ENCODE measurements at places on chromosomes 2 and 18.

DNA sequence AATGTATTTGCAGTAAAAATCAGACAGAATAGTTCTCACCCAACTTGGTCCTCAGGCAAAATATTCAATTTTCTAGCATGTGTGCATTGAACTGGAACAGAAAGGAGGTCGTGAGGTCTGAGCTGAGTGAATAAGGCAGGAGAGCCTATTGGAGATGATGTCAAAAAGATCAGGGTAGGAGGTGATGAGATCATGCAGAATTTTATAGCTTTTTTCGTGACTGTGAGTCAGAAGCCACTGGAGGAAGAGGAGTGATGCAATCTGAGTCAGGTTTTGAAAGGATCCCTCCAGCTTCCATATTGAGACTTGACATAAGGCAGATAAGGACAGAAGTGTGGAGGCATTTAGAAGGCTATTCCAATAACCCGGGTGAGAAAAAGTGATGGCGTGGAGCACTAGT lies 299.5 kb upstream of the SOX11 start:
- DNase-seq: no peak

GRCh38 chr2:12856934-12857601 lies 140.3 kb downstream of the TRIB2 start:
- DNase-seq: no peak

GRCh38 chr18:53152476-53152875 lies 812.5 kb downstream of the DCC start:
- DNase-seq: no peak

DNA sequence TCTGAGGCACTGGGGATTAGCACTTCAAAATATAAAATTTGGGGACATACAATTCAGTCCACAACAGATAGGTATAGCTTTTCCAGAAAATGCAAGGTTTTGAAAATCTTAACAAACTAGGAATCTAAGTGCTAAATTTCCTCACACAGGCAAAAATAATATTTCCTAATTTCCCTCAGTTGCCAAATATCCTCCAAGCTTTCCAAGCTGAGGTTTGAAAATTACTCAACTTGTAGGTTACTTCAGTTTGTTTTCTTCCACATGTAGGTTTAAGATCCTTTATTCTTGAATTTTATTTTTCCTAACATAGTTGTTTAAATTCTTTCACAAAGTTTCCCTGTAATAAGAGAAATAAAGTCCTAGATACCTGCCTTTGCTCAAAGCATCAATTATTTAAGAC lies 192.9 kb upstream of the NRXN1 start:
- DNase-seq: no peak

DNA sequence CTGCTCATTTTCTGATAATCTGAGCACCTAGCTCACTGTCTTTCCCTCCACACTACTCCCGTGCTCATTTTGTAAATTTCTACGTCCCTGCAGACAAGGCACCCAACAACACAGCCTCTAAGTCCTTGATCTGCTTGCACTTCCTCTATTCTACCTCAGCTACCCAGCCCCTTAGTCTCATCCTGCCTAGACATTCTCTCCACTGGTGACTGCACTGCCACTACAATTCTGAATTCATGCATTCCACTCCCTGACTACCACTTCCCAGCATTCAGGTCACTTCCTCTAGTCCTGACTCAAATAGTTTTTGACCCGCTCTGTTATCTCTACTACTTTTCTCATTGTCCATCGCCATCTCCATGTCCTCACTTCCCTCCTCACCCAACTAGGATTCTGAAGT lies 155.7 kb downstream of the DYM start:
- DNase-seq: no peak

GRCh38 chr2:108634011-108634410 lies 85.3 kb upstream of the RANBP2 start:
- no peak for DNase-seq

DNA sequence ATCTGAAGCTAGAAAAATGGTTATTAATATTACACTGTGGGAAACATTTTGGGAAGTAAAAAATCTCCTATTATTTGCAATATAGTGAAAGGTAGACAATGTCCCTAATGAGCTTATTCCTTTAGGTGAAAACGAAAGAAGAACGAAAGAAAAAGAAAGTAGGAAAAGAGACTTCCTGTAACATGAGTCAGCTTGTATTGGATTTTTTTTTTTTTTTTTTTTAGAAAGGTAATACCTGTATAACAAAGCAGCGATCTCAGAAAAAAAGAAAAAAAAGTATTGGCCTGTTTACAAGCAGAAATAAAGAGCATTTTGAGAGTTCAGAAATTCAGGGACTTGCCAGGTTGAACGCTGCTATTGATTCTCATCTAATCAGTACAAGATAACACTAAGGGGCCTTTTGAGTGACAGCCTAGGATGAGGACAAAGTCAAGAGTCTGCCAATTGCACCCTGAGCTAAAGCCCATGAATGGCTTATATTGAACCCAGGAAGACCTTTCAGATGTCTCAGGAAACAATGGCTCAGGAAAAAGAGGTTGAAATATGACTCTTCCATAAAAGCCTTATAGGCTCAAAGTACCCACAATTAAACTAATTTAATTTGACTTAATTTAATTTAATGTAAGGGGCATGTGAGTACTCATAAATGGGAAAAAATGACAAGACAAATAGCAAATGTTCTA lies 615.6 kb upstream of the CDH2 start:
- DNase-seq: no peak

GRCh38 chr2:195121341-195121740 lies 535.7 kb upstream of the SLC39A10 start:
- DNase-seq: no peak

DNA sequence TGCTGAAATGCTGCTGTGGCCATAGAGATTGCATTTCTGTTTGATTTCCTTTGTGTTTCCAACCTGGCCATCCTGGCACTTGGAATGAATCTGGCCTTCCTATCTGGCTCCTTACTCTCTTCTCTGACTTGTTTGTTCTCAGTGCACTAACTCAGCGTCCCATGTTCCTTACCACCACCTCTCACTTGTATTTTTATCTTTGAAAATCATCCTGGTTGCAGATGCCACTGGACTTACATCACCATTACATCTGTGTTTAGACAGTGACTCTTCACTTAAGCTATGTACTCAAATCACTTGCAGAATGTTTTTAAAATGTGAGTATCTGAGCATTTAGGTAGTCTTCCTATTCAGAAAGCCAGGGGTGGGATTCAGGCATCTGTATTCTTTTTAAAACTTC lies 239.5 kb downstream of the WDR7 start:
- DNase-seq: no peak

DNA sequence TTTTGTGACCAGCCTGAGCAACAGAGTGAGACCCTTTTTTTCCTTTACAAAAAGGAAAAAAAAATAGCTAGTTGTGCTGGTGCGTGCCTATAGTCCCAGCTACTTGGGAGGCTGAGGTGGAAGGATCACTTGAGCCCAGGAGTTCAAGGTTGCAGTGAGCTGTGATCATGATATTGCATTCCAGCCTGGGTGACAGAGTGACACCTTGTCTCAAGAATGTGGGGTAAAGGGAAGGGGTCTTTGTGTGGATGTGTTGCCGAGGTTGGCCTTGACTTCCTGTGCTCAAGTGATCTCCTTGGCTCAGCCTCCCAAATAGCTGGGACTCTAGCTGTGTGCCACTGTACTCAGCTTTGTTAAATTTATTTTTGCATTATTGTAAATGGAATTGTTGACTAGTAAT lies 120.6 kb downstream of the ZNF407 start:
- no peak for DNase-seq

GRCh38 chr18:62606106-62606505 lies 83.3 kb downstream of the ZCCHC2 start:
- DNase-seq: no peak

GRCh38 chr2:109507217-109507616 lies 106.5 kb downstream of the SEPTIN10 start:
- DNase-seq: no peak

DNA sequence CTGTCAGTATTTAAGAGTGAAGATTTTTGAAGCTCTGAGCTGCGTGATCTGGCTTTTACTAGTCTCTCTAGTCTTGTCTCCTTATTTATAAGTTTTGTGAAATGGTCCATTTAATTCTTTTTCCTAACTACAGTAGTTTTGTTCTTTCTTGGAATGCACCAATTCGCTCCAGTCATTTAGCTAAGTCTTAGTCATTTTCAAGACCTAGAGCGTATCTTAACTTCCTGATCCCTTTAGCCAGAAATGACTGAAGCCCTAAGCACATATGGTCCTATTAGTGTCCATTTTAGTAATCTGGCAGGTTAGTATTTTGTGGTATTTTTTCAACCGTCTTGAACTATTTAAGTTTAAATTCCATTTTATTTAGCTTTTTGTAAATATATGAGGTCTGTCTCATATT lies 3.6 kb downstream of the BIRC6 start:
- no peak for DNase-seq

DNA sequence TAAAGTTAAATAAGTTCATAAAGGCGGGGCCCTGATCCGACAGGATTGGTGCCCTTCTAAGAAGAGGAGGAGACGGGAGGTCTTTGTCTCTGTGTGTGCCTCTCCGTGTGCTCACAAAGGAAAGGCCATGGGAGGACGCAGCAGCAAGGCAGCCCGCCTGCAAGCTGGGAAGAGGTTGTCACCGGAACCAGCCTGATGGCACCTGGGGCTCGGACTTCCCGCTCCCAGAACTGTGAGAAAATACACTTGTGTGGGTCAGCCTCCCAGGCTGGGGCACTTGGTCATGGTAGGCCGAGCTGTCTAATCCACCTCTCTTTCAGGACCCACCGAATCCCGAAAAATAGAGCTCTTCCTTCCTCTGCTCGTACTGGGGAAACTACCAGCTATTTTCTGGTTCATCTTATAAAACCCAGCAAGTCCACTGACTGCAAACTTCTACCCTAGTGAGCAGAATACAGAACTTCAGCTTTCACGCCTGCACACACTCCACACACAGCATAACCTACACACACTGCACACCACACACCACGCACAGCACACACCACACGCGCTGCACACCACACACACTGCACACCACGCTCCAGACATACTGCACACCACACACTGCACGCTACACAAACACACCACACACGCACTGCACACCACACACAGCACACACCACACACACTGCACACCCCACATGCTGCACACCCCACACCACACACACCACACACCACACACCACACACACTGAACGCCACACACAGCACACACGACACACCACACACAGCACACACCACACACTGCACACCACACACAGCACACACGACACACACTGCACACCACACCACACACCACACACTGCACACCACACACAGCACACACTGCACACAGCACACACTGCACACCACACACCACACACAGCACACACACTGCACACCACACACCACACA lies 58.1 kb downstream of the ASB1 start:
- DNase-seq: no peak

DNA sequence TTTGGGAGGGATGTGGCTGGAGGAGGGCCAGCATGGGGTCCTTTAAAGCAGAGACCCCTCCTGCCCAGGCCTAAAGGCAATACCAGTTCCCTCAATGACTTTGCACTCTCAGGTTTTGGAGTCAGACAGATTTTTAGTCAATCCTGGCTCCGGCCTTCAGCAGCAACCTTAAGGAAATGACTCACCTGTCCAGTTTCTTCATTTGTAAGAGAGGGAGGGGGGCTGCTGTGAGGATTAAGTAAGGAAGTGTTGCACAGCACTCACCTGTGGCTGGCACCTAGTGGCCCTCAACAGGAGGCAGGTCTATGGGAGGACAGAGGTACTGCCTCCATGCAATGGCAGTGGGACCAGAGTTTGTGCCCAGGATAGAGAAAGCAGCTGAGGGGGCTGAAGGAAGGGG lies 13.7 kb downstream of the CNGA3 start:
- no peak for DNase-seq

GRCh38 chr18:74589811-74590210 lies 7.9 kb upstream of the ZNF407 start:
- no peak for DNase-seq

GRCh38 chr2:196224756-196225155 lies 53.4 kb upstream of the STK17B start:
- no peak for DNase-seq

DNA sequence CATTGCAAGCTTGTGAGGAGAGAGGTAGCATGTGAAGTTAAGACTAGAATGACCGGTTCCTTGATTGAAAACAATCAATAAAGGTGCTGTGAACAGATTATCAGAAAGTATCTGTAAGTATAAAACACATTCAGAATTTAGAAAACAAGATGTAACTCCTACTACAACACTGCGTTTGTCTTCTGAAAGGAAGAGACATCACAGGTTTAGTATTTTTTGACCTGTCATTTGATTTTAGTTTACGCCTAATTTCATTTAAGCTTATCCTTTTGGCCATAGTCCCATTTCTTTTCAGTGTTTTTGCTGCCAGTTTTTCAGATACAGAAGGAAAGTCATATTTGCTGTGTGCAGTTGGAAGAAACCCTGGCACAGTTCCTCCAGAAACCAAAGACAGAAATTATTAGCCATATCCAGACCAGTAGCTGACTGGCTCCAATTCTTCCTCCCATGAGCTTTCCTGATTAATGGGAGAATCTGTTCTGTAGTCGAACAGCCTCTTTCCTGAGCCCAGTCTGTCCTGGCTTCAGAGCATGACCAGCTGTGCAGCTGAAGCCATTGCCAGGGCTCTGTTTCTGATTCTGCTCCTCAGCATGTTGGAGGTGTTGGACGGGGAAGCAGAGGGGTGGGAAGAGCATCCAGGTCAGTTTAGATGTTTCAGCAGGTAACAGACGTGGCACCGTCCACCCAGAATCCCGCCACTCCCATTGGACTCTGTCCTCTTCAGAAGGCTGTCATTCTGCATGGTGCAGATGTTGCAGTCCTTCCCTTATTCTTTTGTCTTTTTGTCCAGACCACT lies 61.0 kb downstream of the CRIM1 start:
- no peak for DNase-seq

Measured in GOT3 (cell line).